Activated T-cell treated with anti-CD3 and anti-CD28 coated beads for 48 hours (primary cell): ENCODE measurements at places on chromosomes 6 and 20.

- no peak for DNase-seq
Observed at GRCh38 chr20:50409495-50409894, 100.7 kb upstream of the PTPN1 start.

GRCh38 chr6:10411971-10412460, 2.9 kb downstream of the TFAP2A start:
- DNase-seq, result no peak

DNA sequence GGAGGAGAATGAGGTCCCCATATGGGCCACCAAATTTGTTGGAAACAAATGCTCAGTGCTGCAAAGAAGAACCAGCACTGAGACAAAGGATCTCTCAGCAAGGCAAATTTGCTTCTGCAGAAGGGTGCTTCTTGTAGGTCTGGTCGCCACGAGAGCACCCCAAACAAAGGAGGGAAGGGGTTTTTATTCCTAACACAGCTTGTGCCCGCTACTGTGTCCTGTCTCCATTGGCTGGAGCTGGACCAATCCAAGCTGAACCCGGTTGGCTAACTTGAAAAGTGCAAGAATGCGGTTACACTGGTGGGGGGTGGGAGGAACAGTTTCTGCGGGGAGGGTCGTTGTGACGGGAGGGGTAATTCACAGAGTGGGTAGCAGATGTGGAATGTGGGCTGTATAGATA, 54.1 kb upstream of the TULP1 start:
- DNase-seq, result no peak

- DNase-seq, result no peak
Observed at GRCh38 chr6:63663147-63663955, 27.7 kb downstream of the PHF3 start.

DNA sequence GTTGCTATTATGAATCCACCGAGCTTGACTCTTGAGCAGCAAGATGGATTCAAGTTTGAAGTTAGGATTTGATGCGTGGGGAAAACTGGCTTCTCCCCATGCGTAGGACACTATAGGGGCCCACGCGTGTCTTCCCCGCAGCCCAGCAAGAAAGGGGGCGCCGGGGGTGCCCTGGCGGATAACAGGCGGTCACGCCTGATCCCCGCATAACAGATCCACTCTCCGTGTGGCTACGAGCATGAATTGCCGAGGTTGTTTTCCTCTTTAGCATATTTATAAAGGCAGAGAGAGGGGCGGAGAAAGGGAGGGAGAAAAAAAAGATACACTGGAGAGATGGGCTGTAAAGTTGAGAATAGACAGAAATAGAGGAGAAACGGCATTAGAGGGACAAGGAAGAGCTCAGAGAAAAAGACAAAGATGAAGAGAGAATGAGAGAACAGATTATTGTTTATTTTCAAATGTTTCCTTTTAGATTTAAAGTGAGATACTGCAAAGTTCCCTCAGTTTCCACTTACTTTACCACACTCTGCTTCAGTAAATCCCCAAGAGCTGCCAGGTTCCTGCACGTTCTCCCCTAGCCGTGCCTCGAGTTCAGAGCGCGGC, 32.0 kb downstream of the TFAP2A start:
- DNase-seq, result no peak

GRCh38 chr6:106173124-106173879, 87.2 kb downstream of the PRDM1 start:
- DNase-seq, result no peak

DNA sequence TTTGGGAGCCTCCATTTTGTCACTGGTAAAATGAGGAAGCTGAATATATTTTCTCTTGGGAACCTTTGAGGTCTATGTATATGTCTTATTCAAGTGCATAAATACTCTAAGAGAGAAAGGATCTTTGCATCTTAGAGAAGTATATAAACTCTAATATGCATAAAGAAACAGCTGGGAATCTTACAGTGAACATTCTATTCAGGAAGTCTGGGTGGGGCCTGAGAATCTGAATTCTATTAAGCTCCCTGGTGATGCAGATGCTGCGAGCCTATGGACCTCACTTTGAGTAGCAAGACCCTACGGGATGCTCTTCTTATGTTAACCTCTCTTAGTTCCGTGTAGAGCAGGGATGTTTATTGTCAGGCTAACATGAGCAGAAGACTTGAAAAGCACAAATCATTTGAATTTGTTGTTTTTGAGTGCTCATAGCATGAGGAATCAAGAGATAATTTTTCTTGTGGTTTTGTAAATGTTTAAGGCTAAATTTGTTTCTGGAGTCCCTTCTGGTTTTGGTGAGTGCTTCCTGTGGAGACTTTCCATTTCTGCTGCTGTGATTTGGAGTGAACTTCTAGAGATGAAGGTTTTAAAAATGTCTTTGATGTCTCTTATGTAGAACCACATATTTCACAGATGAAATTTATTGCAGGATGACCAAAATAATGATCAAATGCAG, 281.2 kb upstream of the JAG1 start:
- DNase-seq, result no peak

GRCh38 chr6:148177589-148178233, 164.9 kb upstream of the SASH1 start:
- peak; percentile 6 for DNase-seq

DNA sequence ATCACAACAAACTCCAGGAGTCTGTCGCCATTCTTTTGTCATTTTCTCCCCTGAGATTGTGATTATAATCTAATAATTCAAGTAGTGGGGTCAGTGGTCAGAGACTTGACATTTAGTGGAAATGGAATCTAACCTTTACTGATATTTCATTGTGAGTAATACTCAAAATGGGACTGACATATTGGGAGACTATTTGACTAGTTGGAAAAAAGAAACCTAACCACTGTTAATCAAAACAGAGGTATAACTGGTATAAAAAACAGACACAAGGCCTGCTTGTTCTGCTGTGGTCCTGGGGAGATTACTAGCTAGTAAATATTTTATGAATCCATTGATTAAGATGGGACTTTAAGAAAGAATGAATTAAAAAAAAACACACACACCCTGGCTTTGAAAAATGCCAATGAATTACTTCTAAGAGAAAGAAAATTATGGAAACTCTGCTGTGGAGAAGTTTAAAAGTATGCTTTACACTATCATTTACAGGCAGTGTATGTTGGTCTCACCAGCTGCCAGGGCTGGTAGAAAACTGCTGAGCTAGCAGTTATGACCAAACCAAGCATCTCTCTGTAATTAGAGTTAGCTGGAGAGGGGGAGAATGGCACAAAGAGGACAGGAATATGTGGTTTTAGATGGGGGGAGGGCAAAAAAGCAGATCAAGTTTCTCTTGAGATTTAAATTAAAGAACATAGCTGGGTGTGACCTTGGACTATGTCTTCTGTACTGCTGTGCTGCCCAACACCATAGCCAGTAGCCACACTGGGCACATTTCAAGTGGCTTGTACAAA, 103.7 kb downstream of the FYN start:
- no peak for DNase-seq

- no peak for DNase-seq
Observed at GRCh38 chr6:83708970-83709747, at the start of gene SNAP91. Gene SNAP91, minus strand, starts transcription at chr6:83709101. Its CDS starts 1,174 bp downstream, at chr6:83707927.

DNA sequence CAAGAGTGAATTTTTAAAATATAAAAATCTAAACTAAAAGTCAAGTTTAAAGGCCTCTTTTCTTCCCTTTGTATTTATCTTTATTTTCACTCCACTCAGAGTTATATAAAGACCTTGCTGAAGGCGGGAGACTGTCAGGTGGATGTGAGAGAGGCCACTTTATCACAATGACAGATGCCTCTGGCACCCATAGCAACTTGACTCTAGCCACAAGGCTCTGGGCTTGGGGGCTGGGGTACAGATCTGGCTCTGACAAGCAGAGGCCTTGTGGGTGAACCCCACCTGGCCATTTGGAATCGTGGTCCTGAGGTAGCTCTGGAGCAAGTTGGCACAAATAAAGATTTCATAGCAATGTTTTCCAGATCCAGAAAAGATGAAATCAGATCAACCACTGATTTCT, 417.2 kb downstream of the RFPL4B start:
- no peak for DNase-seq

DNA sequence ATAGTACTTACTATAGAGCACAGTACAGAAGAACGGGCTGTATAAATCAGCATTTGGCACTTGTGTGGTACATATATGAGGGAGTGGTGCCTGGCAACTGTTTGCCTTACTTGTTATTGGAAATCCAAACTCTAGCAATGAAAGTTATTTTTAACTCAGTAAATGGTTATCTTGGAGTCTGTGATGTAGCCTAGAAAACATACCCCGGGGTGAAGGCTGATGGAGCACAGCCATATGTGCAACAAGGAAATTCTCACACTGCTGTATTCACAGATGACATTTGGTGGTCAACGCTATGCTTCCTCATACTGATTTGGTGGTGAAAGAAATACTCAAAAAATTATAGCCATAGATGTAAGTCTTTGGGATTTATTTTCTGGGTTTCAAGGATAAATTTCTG, 807.5 kb upstream of the FLRT3 start:
- no peak for DNase-seq

DNA sequence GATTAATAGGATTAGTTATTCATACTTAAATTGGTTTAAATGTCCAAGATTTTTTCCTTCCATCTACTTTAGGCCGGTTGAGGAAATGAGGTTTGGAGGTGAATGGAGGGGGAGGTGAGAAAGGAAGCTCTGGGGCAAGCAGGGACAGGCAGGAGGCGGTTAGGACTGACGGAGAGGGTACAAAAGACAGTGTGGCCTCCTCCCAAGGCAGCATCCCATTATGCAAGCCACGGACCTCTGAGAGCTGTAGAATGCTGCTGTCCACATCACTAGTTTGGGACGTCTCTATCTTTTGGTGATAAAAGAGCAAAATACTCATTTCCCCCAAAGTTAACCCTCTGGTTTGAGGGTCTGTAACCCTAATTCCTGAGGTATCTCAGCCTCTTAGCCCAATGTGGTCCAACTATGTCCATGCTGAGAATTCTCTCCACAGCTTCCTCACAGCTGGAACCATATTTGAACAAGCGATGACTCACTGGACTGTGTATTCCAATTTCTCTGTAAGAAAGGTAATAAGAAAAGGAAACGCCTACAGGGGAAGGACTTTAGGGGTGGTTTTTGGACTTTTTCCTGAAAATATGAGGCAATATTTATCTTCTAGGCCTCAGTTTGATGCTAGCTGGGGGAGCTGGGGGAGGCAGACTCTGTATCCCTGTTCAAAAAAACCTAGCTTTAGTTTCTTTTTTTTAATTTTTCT, 172.2 kb downstream of the TFAP2B start:
- no peak for DNase-seq

DNA sequence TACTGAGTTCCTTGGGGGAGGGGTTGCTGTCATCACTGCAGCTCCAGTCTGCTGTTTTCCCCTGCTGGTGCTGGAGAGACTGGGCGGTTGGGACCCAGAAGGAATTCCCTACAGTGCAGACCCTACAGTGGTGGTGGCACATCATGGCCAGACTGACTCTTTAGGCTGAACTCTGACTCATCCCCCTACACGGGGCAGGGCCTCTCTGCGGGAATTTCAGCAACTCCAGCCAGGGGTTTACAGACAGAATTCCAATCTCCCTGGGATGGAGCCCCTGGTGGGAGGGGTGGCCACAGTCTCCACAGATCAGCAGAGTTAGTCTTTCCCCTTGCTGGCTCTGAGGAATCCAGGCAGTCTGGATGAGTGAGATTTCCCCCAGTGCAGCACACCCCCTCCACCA, 46.9 kb upstream of the MAPK13 start:
- DNase-seq, result no peak

- no peak for DNase-seq
Observed at GRCh38 chr6:147973806-147974205, 368.8 kb upstream of the SASH1 start.

DNA sequence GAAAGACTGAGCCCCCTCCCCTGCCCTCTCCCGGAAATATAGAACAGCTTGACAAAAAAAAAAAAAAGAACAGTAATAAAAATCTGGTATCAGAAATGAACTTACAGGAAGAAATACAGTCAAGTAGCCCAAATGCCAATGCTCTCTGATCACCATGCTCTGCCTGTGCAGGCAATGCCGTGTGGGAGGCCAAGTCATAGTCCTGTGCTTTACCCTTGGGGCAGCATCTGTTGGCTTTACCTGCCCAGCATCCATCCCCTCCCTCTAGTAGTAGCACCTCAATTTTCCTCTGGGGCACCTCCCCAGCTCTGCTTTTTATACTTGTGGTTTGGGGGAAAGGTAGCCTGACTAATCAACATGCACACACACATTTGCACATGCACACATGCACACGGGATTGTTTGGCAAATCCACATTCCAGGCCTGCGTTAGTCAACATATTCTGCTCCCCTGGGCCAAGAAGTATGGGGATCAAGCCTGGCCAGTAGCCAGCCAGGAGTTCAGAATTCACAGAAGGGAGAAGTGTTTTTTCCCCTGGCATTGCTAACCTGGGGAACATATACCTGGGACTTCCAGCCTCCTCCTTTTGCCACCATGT, 70.2 kb downstream of the RIPOR3 start:
- no peak for DNase-seq

DNA sequence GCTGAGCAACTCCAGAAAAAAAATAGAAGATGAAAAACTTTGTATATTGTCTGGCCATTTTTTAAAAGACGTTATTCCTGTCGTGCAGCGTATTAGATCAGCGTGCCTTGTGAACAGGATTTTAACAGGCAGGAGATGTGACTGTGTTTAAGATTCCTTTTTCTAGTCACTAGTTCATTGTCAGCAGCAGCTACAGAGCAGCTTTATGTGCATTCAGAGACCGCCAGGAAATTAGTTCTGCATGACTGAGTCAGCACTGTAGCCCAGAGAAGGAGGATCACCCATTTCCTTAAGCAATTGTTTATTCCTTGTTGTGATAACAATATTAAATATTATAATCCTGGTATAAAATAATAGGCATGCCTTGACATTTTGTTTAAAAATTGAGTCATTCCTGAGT, 75.4 kb upstream of the ADGRB3 start:
- no peak for DNase-seq

DNA sequence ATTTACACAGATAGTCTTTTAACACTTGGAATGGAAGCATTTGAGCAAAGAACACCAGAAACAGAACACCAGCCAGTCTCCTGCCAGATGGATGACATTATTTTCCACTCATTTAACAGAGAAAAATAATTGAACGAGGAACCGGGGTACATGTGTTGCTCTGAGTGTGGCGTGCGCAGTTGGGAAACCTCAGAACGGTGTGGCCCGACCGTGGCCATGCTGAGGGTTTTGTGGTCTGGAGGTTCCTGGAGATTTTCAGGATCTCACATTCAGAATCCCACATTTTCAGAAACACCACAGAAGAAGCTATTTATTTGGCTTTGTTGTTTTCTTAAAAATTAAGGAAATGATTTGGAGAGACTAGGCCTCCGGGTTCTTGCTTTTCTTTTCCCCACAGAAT, 126.9 kb upstream of the QKI start:
- no peak for DNase-seq

GRCh38 chr6:138582573-138582972, 83.3 kb upstream of the NHSL1 start:
- no peak for DNase-seq
